Activated CD4-positive, alpha-beta T cell treated with anti-CD3 and anti-CD28 coated beads, Interleukin-2, amount 50 U/mL, for 1 hour (primary cell): ENCODE measurements at places on chromosomes 1 and 21.

GRCh38 chr1:23639460-23640095 lies 52.0 kb upstream of the RPL11 start:
- no peak for DNase-seq

DNA sequence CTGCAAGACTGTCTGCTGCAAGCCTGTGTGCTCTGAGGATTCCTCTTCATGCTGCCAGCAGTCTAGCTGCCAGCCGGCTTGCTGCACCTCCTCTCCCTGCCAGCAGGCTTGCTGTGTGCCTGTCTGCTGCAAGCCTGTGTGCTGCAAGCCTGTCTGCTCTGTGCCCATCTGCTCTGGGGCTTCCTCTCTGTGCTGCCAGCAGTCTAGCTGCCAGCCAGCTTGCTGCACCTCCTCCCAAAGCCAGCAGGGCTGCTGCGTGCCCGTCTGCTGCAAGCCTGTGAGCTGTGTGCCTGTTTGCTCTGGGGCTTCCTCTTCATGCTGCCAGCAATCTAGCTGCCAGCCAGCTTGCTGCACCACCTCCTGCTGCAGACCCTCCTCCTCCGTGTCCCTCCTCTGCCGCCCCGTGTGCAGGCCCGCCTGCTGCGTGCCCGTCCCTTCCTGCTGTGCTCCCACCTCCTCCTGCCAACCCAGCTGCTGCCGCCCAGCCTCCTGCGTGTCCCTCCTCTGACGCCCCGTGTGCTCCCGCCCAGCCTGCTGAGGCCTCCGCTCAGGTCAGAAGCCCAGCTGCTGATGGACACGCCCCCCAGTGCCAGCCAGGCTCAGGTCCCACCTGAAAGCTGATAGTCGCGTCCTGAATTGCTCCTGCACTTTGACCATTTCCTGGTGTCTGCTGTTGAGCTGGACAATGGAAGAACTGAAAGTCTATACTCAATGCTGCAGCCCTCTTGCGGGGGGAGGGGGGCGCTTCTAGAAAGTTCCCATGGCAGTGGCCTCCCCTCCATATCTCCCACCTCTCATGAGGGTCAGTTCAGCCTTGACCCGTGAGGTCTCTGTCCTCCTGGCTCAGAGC lies 1.2 kb downstream of the KRTAP10-4 start:
- DNase-seq = no peak

- no peak for DNase-seq
These were observed 261.1 kb downstream of the CAMTA1 start for GRCh38 chr1:7046314-7046713.

DNA sequence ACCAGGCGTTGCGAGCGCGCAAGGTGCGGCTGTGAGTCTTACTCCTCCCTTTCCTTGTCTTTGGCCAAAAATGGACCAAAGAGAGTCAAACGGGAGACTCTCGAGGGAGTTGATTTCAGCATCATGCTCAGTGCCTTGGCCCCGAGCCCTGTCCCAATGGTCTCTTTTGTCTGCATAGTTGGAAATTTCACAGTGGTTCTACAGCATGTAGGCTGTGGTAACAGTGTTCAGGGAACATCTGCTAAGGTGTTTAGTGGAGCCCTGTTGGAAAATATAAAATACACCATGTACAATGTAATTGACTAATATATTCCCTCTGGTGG lies 2.7 kb downstream of the CACNA1E start:
- DNase-seq = no peak

GRCh38 chr21:42601656-42602055 lies 51.8 kb upstream of the PDE9A start:
- no peak for DNase-seq

GRCh38 chr1:241451956-241452355 lies 67.6 kb downstream of the FH start:
- no peak for DNase-seq
